ENCODE measurements at places on chromosomes 7 and 10. TPM values are rescaled to one million over a fixed set of nuclear protein-coding genes. Genes with fewer than 3 reads are reported as not detected.

The POLD2 gene
- 63.5 TPM for polyA plus RNA-seq

The BTBD16 gene
- polyA plus RNA-seq = not detected

The LRRC18 gene
- 0.22 TPM for polyA plus RNA-seq

The TAS2R60 gene
- not detected for polyA plus RNA-seq

The MKX gene
- polyA plus RNA-seq = 11.2 TPM

The ADAMTS14 gene
- 0.41 TPM for polyA plus RNA-seq

All from ovary (tissue), 10 donors.